ENCODE measurements at places on chromosomes 12 and 14. TPM values are rescaled to one million over a fixed set of nuclear protein-coding genes. Genes with fewer than 3 reads are reported as not detected.

Gene C14orf39
- not detected for polyA plus RNA-seq

Gene CD69
- not detected for polyA plus RNA-seq

Gene DNAJC22
- not detected for polyA plus RNA-seq

Gene WASHC3
- polyA plus RNA-seq: 89.7 TPM

Gene MARS1
- polyA plus RNA-seq: 125 TPM

GRCh38 chr14:21669284-21669683, 4.3 kb downstream of the OR4E1 start:
- no peaks in the 10 kb centered on the region for H3K36me3 ChIP-seq
- H3K27ac ChIP-seq: no peak overlapping the region
- H3K4me1 ChIP-seq: no peaks in the 10 kb centered on the region
- H3K4me3 ChIP-seq: no peak overlapping the region
- DNase-seq: no peak

DNA sequence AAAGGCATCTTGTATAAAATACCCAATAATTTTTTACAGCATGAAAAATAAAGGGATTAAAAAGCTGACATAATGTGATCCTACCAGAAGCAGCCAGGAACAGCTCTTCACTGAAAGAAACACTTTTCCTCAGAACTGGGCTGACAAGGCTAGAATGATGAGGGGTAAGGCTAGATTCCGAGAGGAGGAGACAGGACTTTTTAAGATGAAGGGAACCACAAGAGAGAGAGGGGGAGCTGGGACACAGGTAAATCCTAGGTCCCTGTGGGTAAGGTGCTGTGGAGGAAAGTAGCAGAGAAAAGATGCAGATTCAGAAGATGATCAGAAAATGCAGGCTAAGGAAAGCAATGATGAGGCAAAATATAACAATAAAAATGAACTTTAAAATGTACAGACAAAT, 29.5 kb downstream of the C2CD5 start:
- peaks cover 6% of the 10 kb centered on the region for H3K4me1 ChIP-seq
- H3K4me3 ChIP-seq: no peak overlapping the region
- no peak for DNase-seq
- no peak overlapping the region for H3K27ac ChIP-seq
- H3K27me3 ChIP-seq: no peaks in the 10 kb centered on the region

GRCh38 chr12:119528241-119528640, 65.3 kb upstream of the TMEM233 start:
- no peak overlapping the region for H3K27ac ChIP-seq
- H3K27me3 ChIP-seq: no peaks in the 10 kb centered on the region
- no peaks in the 10 kb centered on the region for H3K36me3 ChIP-seq
- no peak for DNase-seq

DNA sequence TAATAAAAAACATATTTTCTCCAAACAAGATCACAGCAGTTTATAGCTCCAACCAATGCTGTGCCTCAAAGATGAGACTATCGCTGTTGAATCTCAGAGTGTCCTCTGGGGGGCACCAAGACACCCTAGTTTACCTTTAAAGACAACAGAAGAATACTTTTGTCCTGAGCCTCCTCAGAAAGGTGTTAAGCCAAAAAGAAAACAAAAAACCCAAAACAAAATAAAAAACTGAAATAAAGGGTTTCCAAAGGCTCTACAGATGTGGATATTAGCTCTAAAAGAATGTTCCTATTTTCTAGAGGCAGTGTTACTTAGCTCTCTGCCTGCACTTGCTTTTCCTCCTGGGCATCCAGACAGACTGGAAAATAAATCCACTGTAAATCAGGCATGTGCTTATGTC, 86.9 kb upstream of the TTC7B start:
- no peaks in the 10 kb centered on the region for H3K4me1 ChIP-seq
- no peak for DNase-seq
- no peaks in the 10 kb centered on the region for H3K27me3 ChIP-seq
- H3K27ac ChIP-seq: no peak overlapping the region
- H3K4me3 ChIP-seq: no peak overlapping the region

DNA sequence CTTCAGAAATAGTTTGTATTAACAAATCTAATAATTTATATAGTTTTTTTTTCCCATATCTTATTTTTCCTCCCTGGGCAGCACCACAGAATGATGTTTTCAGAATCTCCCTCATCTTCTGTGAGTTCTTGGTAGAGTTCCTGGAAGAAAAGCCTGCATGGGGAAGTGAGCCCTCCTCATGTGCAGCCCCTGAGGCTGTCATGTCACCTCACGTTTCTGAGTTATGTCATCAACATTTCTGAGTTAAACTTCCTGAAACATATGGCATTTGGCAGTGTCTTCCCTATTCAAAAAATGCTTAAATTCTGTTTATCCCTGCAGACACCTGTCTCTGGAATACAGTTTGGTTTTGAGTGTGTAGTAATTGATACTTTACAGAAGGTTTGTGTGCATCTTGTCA, 979.0 kb downstream of the TMEM121 start:
- no peaks in the 10 kb centered on the region for H3K27me3 ChIP-seq
- no peaks in the 10 kb centered on the region for H3K4me1 ChIP-seq
- no peak overlapping the region for H3K27ac ChIP-seq

Gene ANGEL1
- 13.0 TPM for polyA plus RNA-seq

Gene TMEM119
- polyA plus RNA-seq: not detected

Gene ZC2HC1C
- 0.23 TPM for polyA plus RNA-seq

GRCh38 chr14:53793790-53794505, 162.7 kb downstream of the BMP4 start:
- H3K27ac ChIP-seq: no peak overlapping the region
- no peak overlapping the region for H3K4me3 ChIP-seq
- no peaks in the 10 kb centered on the region for H3K4me1 ChIP-seq
- H3K36me3 ChIP-seq: no peaks in the 10 kb centered on the region

DNA sequence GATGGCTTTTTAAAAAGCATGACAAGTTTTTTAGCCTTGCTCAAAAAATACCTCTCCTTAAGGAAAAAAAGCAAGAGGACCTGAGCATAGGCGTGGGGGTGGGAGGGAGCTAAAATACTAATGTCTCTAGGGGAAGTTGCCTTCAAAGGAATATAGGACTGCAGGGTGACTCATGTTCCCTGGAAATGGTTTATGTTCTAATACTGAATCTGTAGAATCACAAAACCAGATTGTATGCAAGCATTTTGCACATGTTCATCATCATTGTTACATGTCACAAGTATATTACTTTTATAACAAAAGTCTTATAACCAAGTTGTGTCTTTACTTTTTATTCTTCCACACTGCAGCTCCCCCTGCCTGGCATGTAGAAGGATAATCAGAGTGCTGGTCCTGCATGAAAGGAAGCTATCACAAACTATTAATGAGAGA, 36.6 kb downstream of the GPR135 start:
- DNase-seq: no peak
- no peaks in the 10 kb centered on the region for H3K27me3 ChIP-seq
- no peaks in the 10 kb centered on the region for H3K36me3 ChIP-seq
- H3K4me3 ChIP-seq: no peak overlapping the region

Gene LGR5
- 0.05 TPM for polyA plus RNA-seq

GRCh38 chr14:81386290-81386745, 13.8 kb downstream of the STON2 start:
- no peak overlapping the region for H3K4me3 ChIP-seq
- H3K36me3 ChIP-seq: no peaks in the 10 kb centered on the region
- no peaks in the 10 kb centered on the region for H3K27me3 ChIP-seq
- no peak overlapping the region for H3K27ac ChIP-seq
- peaks cover 13% of the 10 kb centered on the region for H3K4me1 ChIP-seq

DNA sequence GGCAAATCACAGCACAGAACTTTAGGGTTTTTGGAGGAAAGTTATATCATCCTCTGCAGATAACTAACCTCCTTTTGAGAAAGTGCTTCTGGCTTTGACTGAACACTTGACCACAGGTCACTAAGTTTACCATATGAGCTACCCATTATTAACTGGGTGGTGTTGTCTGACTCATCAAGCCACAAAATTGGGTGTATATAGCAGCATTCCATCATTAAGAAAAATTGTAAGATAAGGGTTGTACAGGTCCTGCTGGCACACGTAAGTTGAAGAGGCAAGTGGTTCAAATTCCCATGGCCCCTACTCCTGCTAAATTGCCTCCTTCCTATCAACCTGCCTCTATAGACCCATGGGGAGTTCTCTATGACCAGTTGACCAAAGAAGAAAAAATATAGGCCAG, 39.5 kb downstream of the L2HGDH start:
- H3K4me3 ChIP-seq: no peak overlapping the region
- H3K36me3 ChIP-seq: no peaks in the 10 kb centered on the region
- H3K27ac ChIP-seq: no peak overlapping the region
- peaks cover 10% of the 10 kb centered on the region for H3K4me1 ChIP-seq
- H3K27me3 ChIP-seq: no peaks in the 10 kb centered on the region

Gene CEBPE
- not detected for polyA plus RNA-seq

Gene SERPINA12
- polyA plus RNA-seq: 0.04 TPM

DNA sequence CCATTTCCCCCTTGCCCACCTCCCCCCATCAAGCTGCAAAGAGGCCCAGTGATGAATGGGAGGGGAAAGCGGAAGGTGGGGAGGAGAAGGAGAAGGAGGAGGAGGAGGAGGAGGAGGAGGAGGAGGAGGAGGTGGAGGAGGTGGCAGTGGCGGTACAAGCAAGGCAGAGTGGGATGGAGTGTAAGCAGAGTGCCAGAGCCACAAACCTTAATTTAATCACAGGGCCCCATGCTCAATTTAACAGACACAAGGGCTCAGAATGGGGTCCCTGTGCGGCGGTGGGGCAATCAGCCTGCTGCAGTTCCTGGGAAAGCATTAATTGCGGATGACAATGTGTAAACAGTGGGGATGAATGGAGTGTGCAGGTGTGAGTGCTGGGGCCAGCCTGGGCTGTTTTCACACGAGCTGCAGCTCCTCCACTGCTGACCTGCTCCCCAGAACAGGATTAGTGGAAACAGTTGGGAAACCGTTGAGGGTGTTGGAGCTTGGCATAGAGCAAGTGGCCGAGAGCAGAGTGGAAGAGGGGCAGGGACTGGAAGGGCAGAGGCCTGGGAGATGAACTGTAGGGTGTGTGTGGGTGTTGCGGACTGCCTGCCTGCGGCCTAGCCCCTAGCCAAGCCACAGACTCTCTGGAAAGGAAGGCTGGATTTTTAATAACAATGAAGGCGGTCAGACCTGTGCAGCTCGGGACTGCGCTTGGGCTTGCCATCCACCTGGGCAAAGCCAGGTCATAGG, 36.4 kb upstream of the SMOC1 start:
- H3K36me3 ChIP-seq: no peaks in the 10 kb centered on the region
- no peak overlapping the region for H3K4me3 ChIP-seq
- H3K27me3 ChIP-seq: peaks cover 11% of the 10 kb centered on the region
- DNase-seq: no peak
- H3K4me1 ChIP-seq: no peaks in the 10 kb centered on the region
- no peak overlapping the region for H3K27ac ChIP-seq

DNA sequence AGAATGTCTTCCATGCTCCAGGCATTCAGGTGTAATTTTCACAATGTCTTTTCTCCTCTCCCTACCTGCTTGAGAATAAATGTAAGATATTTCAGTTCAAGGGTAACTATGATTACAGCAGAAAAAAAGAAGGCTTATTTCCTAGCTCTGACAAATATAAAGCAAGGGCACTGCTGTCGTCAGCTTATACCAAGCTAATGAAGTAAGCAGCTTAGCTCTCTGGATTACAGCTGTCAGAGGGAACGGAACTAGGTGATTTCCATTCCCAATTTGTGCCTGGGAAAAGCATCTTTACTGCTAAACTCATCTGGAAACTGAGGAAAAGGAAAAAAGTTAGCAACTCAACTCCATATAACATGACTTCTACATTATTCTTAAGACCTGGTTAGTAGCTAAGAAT, 56.5 kb downstream of the ZFYVE26 start:
- no peak for DNase-seq
- H3K36me3 ChIP-seq: peaks cover 19% of the 10 kb centered on the region
- H3K4me1 ChIP-seq: no peaks in the 10 kb centered on the region
- no peaks in the 10 kb centered on the region for H3K27me3 ChIP-seq
- no peak overlapping the region for H3K4me3 ChIP-seq
- H3K27ac ChIP-seq: no peak overlapping the region

Gene TBX3
- 5.3 TPM for polyA plus RNA-seq

Gene LPAR5
- 11.7 TPM for polyA plus RNA-seq

GRCh38 chr12:53862831-53863230, 75.8 kb upstream of the HOXC13 start:
- peak; percentile 69 for DNase-seq
- H3K4me3 ChIP-seq: no peak overlapping the region
- H3K27ac ChIP-seq: peak overlapping the region; percentile 53
- no peaks in the 10 kb centered on the region for H3K36me3 ChIP-seq
- H3K27me3 ChIP-seq: no peaks in the 10 kb centered on the region
- peaks cover 40% of the 10 kb centered on the region for H3K4me1 ChIP-seq

- no peak for DNase-seq
- H3K4me1 ChIP-seq: no peaks in the 10 kb centered on the region
- H3K4me3 ChIP-seq: no peak overlapping the region
- no peaks in the 10 kb centered on the region for H3K27me3 ChIP-seq
- H3K36me3 ChIP-seq: no peaks in the 10 kb centered on the region
These were observed 2.6 kb downstream of the PDE6H start for GRCh38 chr12:14975457-14975856.

- no peaks in the 10 kb centered on the region for H3K27me3 ChIP-seq
- no peaks in the 10 kb centered on the region for H3K36me3 ChIP-seq
- H3K27ac ChIP-seq: no peak overlapping the region
These were observed 83.3 kb downstream of the CCER1 start for GRCh38 chr12:90871726-90872096.

DNA sequence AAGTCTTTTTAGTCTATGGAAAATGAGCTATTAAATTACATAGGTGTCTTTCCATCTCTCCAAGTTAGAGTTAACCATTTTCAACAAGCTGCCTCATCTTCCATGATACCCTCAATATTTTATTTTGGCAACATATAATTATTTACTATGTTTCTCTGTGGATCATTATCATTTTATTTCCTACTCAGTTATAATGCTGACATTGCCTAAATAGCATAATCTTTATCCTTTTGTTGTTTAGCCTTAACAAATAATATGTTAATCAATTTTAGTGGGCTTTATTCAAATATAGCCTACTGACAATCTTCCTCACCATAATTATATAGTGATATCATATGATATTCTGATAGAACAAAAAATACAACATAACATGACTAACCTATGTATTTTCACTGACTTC, 1044.8 kb upstream of the FOXG1 start:
- no peak for DNase-seq
- H3K27ac ChIP-seq: no peak overlapping the region
- H3K4me1 ChIP-seq: no peaks in the 10 kb centered on the region
- no peaks in the 10 kb centered on the region for H3K36me3 ChIP-seq
- H3K27me3 ChIP-seq: no peaks in the 10 kb centered on the region

GRCh38 chr12:119589097-119589496, 4.5 kb upstream of the TMEM233 start:
- H3K27me3 ChIP-seq: peaks cover 13% of the 10 kb centered on the region
- H3K4me3 ChIP-seq: no peak overlapping the region
- H3K4me1 ChIP-seq: no peaks in the 10 kb centered on the region

- H3K36me3 ChIP-seq: no peaks in the 10 kb centered on the region
- DNase-seq: no peak
- no peak overlapping the region for H3K4me3 ChIP-seq
- H3K27me3 ChIP-seq: no peaks in the 10 kb centered on the region
- no peak overlapping the region for H3K27ac ChIP-seq
These were observed 292.4 kb upstream of the SEL1L start for GRCh38 chr14:81826081-81826480.

DNA sequence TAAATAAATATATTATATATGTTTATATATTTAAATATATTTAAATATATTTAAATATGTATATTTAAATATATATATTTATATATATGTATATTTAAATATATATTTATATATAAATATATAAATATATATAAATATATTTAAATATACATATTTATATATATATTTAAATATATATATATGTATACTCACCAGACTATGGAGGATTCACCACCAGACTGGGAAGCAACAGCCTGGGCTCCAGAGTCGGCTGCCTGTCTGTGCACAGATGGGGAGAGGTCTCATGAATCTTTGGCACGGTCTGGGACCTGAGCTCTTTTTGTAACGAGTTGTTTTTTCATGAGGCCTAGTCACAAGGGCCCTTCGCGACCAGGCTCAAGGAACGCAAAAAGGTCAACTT, 21.3 kb downstream of the NOC4L start:
- H3K27me3 ChIP-seq: peaks cover 19% of the 10 kb centered on the region
- no peak overlapping the region for H3K4me3 ChIP-seq
- no peaks in the 10 kb centered on the region for H3K36me3 ChIP-seq

All from keratinocyte (primary cell).